ENCODE measurements at places on chromosomes 13 and 19.

- DNase-seq, result no peak
Measured at GRCh38 chr13:99662678-99663077, 161.4 kb downstream of the TM9SF2 start.

DNA sequence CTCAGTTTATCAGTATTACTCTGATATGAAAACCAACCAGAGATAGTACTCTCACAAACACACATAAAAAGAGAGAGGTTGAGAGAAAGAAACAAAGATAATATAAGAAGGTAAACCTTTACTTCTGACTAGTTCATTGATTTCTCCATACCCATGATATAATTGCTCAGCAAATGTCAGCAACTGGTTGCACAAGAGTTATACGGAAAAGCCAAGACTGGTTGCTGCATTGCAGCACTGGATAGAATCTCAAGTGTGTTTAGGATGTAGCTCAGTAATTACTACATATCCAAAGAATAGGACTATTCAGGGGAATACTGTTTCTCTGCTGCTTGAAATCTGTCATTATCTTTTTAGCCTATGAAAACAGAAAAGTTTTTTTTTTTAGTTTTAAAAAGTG is 1332.8 kb downstream of the OLFM4 start:
- DNase-seq, result no peak

DNA sequence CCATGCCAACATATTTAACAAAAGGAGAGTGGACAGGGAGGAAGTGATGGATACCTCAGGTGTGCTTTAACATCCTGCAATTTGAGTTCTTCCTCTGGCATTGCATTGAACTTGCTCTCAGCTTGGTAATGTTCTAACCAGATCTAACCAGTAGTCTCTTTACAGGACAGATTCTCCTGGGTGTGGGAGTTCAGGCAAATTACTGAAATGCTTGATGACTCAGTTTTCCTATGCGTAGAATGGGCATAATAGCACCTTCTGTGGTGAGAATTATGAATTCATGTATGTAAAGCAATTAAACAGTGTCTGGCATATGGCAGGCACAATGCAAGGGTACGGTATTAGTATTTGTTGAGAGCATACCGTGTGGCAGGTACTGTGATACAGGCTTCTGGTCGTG is 3.6 kb downstream of the AKAP11 start:
- no peak for DNase-seq

GRCh38 chr13:67048821-67049150 is 181.3 kb downstream of the PCDH9 start:
- no peak for DNase-seq

DNA sequence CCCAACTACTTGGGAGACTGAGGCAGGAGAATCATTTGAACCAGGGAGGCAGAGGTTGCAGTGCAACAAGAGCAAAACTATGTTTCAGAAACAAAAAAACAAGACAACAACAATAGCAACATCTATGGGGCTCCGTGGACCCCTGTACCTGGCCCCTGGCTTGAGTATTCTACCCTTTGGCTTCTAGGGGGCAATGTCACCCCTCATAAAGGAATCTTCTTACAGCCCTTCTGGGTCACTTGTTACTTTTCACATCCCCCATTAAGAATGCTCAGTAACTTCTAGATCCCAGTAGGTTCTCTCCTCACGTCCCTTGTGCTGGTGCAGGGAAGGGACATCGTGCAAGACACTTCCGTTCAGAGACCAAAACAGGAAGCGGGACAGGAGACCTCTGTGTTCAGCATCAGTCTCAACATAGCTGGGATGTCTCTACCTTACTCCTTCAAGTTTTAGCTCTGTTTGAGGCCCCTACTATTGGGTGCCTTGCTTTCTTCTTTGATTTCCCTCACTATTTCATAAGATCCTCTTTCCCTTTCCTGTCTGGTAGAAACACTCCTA is 218.1 kb upstream of the ARGLU1 start:
- no peak for DNase-seq

DNA sequence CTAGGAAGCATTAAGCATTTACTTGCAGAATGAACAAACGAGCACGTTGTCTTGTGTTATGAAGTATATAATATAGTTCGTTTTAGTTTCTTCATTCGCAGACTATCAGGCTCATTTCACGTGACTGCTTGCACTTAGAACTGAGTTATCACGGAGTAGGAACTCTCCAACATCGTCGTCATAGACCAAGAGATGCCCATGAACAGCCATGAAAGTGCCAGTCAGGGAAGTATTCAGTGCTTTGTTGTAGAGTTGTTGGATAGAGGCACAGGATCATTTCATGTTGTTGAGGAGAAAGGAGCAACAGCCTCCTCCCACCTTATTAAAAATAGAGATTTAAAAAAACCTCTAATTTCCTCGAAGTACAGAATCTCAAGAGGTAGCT is 977 bp upstream of the IL17D start:
- DNase-seq, result no peak

GRCh38 chr13:44196196-44196751 is 177.3 kb upstream of the SERP2 start:
- no peak for DNase-seq

DNA sequence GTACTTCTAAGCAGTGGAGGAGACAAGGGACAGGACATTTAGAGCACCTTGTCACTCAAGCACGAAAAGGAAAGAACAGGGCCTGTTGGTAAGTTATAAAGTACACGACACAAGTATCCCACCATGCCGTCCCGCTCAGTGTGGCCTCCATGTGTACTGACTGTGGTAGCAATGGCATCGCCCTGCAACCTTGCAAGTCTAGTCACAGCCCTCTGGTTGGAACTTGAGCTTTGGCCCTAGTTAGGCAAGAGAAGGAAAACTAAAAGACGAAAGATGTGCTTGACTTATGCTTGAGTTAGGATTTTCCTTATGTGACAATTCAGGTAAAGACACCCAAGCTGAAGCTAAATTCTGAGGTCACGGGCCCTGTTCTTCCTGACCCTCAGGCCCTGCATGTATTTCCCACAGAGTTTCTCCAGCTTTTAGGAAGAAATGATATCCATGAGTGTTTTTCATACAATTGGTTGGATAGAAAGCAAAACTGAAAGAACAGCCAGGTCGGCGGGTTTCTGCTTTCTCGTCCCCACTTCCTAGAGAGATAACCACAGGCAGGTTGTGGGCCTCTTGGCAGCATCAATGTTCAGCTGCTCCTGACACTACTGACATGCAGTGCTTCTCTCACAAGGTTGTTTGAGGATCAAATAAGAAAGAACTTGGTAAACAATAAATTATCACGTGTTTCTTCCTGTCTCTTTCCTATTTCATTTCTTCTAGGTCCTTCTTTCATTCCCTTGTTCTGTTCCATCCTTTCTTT is 216.2 kb downstream of the IRS2 start:
- DNase-seq, result no peak

GRCh38 chr13:62931853-62932252 is 1516.2 kb upstream of the PCDH20 start:
- no peak for DNase-seq

GRCh38 chr19:2428756-2429711 is 1.6 kb upstream of the TIMM13 start:
- no peak for DNase-seq

DNA sequence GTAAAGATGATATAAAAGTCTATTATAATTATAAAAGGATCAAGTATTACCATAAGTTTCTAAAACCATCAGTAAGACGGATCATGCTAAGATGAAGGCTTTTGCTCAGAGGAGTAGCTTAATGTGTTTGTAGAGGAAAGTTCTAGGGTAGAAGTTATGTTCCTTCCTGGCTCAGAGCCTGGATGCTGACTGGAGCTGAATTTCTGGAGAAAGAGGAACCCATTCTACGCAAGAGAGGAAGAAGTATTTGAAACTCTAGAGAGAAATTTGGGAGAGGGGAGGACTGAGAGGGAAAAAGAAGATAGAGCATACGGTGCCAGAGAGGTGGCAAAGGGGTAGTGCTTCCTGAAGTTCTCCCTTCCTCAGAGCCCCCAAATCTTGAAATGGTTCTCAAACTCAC is 51.4 kb upstream of the SGCG start:
- no peak for DNase-seq

DNA sequence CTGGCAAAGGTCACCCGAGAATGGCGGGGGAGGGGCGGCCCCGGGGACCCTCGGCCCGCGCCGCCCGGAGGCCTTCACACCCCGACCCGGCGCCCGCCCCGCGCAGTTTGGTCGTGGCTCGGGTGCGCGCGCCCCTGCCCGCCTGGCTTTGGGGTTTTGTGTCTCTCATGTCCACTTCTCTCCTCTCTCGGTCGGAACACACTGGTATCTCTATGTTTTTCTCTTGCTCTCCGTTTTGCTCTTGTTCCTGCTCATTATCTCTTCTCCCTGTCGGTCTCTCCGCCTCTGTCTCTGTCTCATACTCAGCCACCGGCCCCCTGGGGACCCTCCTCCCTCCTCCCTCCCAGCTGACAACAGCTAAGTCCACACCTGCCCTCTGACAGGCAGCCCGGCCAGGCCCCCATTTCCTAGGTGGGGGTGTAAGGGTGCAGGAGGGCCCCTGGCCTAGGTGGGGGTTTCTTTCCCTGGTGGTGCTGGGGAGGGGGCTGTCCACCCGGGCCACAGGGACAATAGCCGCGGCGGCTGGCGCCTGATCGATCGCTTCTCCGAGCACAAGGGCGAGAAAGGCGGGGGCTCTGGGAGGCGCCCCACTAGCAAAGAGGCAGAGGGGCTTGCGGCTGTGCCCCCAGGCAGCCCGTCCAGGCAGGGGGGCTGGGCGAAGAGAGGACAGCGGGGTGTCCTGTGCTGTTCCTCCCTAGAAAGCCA is 2.3 kb downstream of the ONECUT3 start:
- DNase-seq, result no peak

- no peak for DNase-seq
Measured at GRCh38 chr19:53357821-53358581, 7.5 kb upstream of the ZNF525 start.

GRCh38 chr13:98293103-98293502 is 116.0 kb upstream of the RNF113B start:
- no peak for DNase-seq

DNA sequence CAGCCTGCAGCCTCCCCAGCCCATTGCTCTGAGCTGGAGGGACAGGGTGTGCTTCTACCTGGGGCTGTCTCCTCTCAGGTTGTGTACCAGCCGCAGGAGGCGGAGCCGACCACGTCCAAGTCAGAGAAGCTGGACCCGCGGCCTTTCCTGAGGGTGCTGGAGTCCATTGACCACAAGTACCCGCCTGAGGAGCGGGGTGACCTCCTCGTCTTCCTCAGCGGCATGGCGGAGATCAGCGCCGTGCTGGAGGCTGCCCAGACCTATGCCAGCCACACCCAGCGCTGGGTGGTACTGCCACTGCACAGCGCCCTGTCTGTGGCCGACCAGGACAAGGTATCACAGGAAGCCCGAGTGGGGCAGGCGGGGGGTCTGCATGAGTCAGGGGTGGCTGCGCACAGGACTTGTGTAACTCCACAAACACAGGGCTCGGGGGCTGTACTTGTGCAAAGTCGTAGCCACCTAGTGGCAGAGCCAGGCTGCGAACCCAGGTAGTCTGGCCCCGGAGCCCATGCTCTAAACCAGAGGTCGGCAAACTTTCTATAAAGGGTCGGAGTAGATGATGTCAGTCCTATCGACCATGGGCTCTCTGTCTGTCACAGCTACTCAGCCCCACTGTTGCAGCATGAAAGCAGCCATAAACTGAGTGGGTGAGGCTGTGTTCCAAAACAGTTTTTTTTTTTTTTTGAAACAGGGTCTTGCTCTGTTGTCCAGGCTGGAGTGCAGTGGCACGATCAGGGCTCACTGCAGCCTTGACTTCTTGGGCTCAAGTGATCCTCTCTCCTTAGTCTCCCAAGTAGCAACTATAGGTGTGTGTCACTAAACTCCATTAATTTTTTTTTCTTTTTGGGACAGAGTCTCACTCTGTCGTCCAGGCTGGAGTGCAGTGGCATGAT is 8.9 kb downstream of the DHX34 start:
- no peak for DNase-seq

GRCh38 chr19:47644743-47645482 is 36.0 kb downstream of the BICRA start:
- no peak for DNase-seq
